ENCODE measurements at places on chromosomes 1 and 21. TPM values are rescaled to one million over a fixed set of nuclear protein-coding genes. Genes with fewer than 3 reads are reported as not detected.
A peak's percentile ranks its signal among the peaks of the same experiment; 100 is the strongest.

DNA sequence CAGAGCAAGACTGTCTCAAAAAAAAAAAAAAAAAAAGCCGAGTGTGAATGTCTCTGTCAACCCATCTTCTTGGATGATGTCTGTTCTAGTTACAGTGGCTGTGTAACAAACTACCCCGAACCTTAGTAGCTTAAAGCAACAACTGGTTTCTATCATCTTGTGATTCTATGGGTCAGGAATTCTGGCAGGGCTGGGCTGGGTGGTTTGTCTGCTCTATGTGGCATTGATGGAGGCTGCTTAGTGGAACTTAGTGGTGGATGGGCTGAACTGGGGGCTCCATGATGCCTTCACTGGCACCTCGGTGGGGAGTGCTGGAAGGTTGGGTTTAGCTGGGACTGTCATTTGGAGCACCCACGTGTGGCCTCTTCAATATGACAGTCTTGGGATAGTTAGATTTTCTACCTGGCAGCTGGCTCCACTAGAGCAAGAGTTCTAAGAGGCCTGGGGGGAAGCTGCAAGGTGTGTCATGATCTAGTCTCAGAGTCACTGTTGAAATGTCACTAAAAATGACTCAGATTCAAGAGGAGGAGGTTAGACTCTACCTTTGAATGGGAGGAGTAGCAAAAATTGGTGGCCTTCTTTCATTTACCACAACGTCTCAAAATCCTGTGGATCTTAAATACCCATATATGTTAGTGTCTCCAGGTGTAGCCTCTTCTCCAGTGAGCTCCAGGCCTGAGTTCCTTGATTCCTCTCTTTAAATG is 18.6 kb downstream of the ACOT11 start:
- DNase-seq: no peak

DNA sequence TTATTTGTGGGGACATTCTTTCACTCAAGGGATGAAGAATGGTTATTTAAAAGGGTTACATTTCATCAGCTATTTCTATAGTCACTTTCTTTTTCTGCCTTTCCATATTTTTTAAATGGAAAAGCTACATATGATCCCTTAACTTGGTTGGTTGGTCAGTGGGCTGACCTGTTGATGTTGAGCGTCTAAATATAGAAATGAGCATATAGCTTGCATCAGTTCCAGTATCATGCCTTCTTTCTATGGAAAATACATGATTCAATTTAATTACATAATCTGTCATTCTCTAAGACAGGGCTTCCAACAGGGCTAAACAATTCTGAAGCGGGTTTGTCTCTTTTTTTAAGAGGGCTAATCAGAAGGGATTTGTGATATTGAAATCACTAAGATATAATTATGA is 40.6 kb downstream of the TYW3 start:
- DNase-seq: no peak

Gene NBPF10
- total RNA-seq: 1.4 TPM

DNA sequence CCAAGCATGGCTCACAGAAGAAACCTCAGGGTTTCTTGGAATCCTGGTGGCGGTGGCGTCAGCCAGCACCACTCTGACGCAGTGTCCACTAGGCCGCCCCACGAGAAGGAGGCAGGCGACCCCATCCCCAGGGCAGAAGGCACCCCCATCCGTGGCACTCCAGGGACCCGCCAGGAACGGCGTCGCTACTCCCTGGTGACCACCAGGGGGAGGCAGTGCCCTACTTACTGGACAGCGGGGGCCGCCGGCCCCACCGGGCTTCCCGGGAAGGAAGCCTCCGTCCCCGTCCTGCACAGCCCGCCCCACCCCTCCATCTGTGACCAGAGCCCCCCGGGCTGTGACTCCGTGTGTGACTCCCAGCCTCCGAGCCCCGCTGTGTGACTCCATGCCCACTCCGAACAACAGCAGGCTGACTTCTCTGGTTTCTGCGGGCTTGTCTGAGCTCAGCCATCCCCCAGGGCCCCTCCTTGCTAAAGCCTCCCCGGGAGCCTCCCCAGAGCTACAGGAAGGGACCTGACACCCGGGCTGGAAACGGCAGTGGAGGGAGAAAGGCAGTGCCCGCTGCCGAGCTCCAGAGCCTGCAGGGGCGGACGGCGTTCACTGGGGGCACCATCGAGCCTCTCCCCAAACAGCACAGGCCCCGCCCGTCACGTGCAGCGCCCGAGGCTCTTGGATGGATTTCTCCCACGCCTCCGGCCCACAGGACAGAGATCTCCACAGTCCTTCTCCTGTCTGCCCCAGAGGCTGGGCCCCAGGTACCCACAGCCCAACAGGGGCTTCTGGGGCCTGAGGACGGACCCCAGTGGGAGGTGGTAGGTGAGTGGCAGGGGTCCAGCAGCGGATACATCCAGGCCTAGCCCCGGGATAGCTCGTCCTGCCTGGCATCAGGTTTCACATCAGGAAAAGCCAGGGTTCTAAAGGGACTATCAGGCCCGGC is 21.1 kb downstream of the KIF17 start:
- DNase-seq: peak; percentile 94

Gene SLC39A1
- total RNA-seq: 94.7 TPM

Gene MARK1
- total RNA-seq: not detected

GRCh38 chr1:204578867-204579664 is 62.9 kb downstream of the MDM4 start:
- no peak for DNase-seq

DNA sequence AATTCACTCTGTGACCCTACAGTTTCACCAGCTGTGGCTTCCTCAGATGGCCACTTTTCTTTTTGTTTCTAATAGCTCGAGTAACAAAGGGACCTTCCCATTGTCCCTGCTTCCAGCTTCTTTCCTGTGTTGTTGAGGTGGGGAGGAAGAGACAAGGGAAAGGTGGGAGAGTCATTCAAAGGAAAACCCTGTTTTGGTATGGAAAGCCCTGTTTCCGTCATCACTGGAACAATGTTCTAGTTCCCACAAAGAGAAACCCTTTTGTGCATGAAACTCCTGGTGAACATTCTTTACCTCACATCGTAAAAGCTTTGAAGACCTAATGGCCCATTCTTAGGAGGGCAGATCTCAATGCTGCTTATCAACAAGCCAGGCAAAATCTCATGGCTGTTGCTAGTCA is 62.2 kb downstream of the ABCA4 start:
- DNase-seq: no peak
